ENCODE measurements at places on chromosomes 5 and 9.

GRCh38 chr5:54362434-54362833, 52.1 kb upstream of the ARL15 start:
- DNase-seq = no peak

GRCh38 chr9:88580961-88581360, 46.0 kb downstream of the NXNL2 start:
- no peak for DNase-seq

DNA sequence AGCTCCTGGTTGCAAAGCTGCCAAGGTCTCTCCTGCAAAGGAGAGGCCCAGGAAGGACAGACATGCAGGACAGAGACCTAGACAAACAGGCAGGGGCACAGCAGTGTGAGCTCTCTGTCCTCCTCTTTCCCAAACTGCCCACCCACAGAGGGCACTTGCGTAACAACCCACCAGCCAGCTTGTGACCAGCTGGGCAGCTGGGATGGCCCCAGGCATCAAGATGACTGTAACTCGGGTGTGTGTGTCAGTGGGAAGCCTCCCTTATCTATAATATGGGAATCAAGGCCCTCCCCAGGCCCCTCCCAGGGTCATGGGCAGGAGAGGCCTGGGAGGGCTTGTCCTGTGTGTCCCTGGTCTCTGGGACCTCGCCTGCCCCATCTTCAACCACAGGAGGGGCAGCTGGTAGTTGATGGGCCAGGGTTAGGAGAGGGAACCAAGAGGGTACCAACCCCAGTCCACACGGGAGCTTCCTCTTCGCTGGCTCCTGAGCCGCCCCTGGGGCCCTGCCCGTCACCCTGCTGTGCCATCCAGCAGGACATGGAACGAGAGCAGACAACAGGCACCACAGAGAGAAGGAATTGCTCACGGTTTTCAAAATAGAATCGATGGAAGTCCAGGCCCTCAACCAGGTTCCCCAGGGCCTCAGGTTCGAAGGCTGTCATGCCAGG, 37.9 kb downstream of the SLC6A7 start:
- DNase-seq = no peak

DNA sequence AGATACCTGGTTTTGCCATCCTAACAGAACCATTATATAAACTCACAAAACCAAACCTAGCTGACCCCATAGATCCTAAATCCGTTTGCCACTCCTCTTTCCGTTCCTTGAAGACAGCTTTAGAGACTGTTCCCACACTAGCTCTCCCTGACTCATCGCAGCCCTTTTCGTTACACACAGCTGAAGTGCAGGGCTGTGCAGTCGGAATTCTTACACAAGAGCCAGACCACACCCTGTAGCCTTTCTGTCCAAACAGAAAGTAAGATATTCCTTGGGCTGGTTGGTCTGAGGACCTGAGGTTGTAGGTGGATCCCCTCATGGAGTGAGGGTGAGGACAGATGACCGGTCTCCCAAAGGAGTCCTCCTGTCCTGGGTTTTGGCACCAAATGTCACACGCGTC, 56.7 kb upstream of the NAA35 start:
- DNase-seq = no peak

- DNase-seq = no peak
Measured at GRCh38 chr9:136098844-136099243, 3.8 kb upstream of the NACC2 start.
